Stimulated activated CD8-positive, alpha-beta memory T cell treated with anti-CD3 and anti-CD28 coated beads, Interleukin-15, amount 100 ng/mL, for 48 hours (primary cell): ENCODE measurements at places on chromosomes 6 and 20.

DNA sequence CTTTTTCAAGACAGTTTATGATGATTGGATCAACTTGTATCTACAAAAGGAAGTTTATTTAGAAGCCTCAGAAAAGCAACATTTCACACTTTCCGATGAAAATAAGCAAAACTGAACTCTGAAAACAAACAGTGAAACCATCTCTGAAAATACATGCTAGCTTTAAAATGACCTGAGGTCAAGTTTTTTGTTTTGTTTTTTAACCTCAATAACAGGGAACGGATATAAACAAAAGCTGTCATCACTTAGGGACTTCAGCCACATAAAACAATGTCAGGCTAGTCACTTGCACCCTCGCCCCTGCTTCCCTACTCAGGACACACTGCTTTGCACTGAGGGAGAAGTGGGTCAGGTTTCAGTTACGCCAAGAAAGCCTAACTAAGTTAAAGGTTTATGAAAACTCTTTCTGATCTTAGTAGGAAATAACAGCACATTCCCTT is 11.6 kb downstream of the BACH2 start:
- no peak for DNase-seq

DNA sequence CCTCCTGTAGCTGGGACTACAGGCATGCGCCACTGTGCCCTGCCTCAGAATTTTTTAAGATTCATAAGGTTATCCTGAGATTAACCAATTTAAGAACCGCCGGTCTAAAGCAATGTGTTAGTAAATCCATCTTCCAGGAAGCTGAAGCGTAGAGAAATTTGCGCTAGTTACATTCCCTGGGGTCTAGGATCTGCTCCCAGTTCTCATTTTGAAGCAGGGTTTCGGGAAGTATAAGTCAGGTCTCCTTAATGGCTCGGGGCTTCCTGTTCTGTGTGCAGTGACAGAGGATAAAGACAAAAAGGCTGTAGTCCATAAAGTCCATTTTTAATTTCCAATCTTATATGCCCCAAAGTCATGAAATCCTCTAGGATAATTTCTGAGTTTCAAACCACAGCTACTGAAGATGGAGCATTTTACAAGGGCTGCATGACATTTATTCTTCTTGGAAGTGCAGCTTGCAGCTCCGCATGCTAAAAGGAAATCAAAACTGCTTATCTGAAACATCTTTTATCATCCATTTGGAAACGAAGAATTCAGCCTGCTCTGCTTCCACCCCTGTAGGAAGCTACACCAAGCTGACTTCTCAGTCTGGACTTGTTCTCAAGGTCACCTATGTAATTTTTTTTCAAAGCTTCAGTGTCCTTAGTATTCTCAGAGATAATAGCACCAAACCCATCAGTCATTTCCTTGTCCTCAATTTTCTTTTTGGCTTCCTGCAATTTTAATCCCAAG is 326.1 kb downstream of the PRL start:
- DNase-seq, result no peak

GRCh38 chr6:374956-375355 is 16.6 kb upstream of the IRF4 start:
- no peak for DNase-seq

DNA sequence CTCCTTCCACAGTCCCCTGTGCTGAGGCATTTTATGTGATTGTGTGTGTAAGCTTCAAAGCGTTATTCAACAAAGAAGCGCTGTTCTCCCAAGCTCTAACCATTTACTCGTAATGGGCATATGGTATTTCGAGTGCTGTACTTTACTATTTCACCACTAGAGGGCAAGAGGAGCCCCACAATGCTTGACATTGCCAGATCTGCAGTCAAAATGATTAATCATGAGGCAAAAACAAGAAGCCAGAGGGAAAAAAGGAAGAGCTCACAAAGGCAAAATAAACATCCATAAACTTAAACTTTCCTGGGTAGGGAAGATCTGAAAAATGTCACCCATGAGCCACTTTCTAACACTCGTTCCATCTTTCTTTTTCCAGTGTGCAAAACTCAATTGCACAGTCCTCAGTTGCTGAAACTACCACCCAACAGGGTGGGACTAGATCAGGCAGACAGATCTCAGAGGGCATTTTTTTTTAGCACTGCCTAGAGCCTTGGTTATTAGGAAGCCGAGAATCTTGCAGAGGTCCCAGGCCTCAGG is 215.0 kb upstream of the PLCB4 start:
- no peak for DNase-seq

DNA sequence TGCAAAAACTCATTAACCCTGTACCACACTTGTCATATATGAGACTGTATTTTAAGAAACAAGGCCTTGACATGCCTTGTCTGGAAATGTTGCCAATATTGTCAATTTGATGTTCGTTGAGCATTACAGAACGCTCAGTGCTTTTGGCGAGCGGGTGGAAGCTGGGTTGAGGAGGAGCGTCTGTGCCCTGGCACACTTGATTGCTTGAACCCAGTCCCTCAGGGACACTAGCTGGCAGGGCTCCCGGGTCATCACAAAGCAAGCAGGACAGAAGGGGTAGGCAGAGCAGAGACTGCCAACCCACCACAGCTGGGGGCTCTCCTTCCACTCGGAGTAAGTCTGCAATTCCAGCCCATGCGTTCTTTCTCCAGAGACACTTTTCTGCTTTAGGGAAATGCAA is 286.3 kb downstream of the KHDC1L start:
- no peak for DNase-seq

- no peak for DNase-seq
Measured at GRCh38 chr6:166379800-166380199, 2.9 kb downstream of the MPC1 start.

DNA sequence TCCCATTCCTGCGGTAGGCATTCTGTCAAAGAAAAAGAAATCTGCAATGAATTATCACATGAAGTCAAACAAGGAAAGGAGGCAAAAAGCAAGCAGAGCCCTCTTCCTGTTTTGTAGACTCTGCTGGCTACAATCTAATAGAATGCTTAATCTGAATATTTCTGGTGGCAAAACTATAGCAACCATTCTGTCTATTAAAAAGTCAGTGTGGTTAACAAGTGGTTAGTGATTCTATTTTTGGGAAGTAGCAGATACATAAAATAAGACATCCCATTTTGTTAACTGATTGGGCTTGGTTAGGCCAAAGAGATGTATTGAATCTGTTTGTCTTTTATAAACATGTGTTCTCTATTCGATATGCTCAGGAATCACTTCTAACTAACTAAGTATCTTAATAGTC is 442.3 kb downstream of the CDC5L start:
- no peak for DNase-seq

DNA sequence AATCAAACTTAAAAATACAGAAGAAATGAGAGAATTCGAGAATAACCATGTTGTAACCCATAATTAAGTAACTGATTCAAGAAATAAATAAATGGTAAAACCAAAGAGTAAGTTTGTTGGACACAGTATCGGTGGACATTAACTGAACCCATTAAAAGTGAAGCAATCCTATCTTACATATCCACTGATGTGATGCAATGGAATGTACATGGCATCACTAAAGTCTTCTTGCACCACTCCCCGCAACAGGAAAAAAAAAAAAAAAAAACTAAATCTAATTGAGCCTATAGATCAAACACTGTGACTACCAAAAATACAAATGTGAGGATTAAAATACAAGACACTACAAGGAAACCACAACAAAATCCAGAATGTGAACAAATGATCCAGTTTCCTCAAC is 7.9 kb downstream of the SNX14 start:
- DNase-seq, result no peak

- DNase-seq, result peak; percentile 47
Measured at GRCh38 chr20:49186535-49187329, 1.4 kb downstream of the STAU1 start.

DNA sequence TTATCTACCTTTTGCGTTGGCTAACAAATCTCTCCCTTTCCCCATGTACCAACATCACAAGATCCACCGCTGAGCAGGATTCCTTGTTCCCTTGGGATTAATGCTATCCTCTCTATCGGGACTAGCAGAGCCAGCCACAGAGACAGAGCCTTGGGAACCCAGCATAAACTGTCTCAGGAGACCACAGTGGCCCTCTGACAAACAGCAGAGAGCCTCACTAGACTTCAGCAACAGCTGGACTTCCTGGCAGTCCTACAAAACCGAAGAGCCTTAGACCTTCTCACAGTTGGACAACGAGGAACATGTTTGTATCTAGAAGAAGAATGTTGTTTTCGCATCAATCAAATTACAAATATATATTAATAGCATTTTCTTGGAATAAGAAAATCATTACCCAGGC is 39.6 kb upstream of the POU5F1 start:
- DNase-seq, result no peak

DNA sequence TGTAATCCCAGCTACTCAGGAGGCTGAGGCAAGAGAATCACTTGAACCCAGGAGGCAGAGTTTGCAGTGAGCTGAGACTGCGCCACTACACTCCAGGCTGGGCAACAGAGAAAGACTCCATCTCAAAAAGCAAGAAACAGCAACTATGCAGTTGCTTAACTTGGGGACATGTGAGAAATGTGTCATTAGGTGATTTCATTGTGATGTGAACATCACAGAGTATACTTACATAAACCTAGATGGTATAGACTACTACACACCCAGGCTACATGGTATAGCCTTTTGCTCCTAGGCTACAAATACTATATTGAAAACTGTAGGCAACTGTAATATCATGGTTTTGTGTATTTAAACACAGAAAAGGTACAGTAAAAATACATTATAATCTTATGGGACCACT is 3.3 kb upstream of the COQ3 start:
- no peak for DNase-seq

- peak; percentile 22 for DNase-seq
Measured at GRCh38 chr20:38534756-38535155, 46.2 kb upstream of the ADIG start.
